Stromal cell of bone marrow (primary cell): ENCODE measurements at places on chromosomes 11 and 22.

DNA sequence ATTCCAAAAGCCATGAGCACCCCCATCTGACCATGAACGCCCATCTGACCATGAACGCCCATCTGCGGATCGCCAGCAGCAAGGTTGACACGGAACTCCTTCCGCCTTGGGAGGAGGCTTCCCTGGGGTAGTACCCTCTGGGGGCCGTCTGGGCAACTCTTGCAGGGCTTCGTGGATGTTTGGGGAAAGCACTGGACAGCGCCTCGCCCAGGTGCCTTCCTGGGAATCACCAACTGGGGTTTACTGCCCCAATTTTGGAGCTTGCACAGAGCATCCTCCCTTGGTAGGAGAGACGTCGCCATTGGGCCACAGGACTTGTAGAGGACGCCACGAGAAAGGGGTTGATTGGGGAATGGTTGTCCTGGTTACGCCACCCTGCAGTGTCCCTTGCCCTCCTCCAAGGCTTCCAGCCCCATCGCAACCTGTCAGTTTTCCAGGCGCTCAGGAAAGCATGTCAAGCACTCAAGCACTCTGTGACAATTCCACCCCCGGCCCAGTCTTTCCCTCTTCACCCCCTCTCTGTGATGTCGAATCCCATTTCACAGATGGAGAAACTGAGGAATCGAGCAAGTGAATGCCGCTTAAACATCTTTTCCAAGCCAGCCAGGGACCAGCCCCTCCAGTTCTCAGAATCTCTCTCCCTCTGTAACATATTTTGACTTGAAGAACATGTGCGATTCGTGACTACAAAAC lies 914 bp upstream of the PRDM11 start:
- peak; percentile 15 for DNase-seq

- no peak for DNase-seq
These were observed 38.3 kb upstream of the GNB1L start for GRCh38 chr22:19892925-19893324.

- DNase-seq = no peak
These were observed 25.2 kb downstream of the FLRT1 start for GRCh38 chr11:64060861-64061444.

- no peak for DNase-seq
These were observed 60.0 kb downstream of the DKK3 start for GRCh38 chr11:11948242-11948947.

GRCh38 chr11:76830639-76831327 lies 29.9 kb upstream of the ACER3 start:
- DNase-seq = peak; percentile 73

GRCh38 chr11:28684011-28684586 lies 575.9 kb downstream of the METTL15 start:
- no peak for DNase-seq

GRCh38 chr22:27727673-27728451 lies 73.7 kb downstream of the MN1 start:
- DNase-seq = no peak

- no peak for DNase-seq
These were observed 11.9 kb upstream of the MDK start for GRCh38 chr11:46369458-46370152.

- DNase-seq = no peak
These were observed 17.4 kb downstream of the LRFN4 start for GRCh38 chr11:66874232-66874631.

DNA sequence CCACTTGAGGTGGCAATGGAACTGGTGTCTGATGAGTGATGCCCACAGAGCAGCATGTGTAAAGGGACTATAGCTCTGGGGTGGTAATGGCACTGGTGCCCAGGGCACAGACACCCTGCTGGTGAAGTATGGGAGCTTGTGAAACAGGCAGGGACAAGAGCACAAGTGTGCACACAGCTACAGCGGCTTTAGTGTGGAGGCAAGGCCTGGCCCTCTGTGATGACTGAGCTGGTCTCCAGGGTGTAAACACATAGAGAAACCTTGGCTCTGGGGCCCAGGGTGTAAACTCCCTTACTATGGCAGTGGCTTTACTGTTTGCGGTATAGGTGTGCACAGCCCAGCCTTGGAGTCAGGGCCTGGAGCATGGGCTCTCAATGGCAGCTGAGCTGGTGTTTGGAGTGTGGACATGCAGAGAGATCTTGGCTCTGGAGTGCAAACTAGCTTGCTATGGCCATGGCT lies 46.3 kb downstream of the BIRC2 start:
- no peak for DNase-seq

GRCh38 chr11:76665921-76666351 lies 4.6 kb downstream of the LRRC32 start:
- DNase-seq = no peak

GRCh38 chr11:35250621-35251020 lies 111.7 kb downstream of the CD44 start:
- DNase-seq = no peak

- DNase-seq = no peak
These were observed 651.3 kb upstream of the KIRREL3 start for GRCh38 chr11:127651888-127652221.

DNA sequence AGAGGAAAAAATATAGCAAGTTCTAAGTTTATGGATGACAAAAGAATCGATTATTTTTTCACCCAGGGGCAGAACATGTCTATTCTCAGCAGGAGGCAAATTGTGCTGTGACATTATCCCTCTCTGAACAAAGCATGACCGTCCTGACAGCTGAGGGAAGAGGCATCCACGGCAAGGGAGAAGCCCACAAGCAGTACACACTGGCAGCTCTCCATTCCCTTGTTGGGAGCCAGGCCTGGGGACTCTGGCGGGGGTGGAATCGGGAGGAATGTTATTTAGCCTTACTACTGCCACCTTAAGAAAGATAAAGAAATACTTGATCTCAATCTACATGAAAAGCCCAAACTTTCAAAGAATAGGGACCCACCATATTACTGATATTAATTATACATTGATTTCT lies 3.4 kb downstream of the KIRREL3 start:
- DNase-seq = no peak

DNA sequence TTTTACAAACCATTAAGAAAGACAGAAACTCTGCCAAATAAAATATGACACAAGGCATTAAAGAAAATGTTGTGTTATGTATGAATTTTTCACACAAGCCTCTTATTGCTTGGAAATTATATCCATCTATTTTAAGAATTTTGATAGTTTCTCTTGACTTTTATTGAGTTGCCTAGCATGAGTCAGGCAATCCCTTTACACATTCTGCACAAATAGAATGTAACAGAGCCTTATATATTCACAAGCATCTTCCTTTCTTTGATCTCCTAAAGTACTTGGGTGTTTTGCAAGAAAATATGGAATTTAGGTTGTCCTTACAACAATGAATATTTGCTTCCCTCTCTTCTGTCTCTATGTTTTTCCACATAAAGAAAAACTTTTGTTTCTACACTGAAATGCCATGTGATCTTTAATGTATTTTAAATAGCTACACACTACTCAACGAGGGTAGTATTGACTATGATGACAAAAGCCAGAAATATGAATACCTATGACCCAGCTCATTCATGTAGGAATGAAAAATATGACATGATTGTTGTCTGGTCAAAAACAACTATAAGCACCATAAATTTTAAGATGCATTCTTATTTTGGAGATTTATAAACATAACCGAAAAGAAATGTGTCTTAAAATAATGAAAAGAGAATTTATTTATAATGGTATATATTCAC lies 398.8 kb downstream of the GUCY1A2 start:
- no peak for DNase-seq

DNA sequence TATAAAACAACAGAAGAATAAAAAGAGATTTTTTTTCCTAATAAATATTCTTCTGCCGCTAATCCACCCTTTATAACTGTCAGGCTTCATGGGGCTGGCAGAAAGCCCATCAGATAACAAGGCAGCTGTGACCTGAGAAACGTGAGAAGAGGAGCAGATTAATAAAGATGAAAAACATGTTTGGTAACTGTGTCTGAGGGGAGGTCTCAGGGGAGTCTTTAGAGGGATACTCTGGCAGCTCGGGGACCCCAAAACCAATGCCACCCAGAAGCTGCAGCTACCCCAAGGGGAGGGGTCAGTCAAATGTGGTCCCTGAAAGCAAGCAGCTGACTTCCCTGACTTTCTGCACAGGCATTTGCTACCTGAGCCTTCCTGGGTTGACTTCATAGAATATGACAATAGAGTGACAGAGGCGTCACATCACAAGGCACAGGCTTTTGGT lies 48.4 kb upstream of the POU2AF1 start:
- DNase-seq = no peak

GRCh38 chr11:125873881-125874555 lies 13.4 kb upstream of the HYLS1 start:
- no peak for DNase-seq

- DNase-seq = no peak
These were observed 17.2 kb upstream of the TAB1 start for GRCh38 chr22:39382410-39382809.

GRCh38 chr11:70802185-70802584 lies 403.9 kb downstream of the CTTN start:
- DNase-seq = no peak

GRCh38 chr11:91984033-91984584 lies 240.5 kb upstream of the FAT3 start:
- no peak for DNase-seq

DNA sequence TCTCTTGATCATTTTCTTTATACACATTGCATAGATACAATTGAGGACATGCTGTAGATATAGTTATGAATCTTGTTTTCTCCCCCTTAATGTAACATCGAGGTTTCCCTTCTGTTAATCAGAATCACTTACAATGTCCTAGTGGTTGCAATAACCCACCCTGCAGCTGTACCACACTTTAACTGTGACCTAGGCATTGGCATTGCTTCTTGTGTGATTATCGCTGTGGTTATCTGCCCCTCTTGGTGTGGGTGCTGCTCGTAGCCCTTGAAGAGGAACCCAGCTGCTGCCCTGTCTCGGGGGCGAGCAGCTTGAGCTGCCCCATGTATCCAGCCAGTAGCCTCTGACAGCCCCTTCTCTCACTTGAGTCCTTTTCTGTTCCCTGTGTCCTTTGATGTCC lies 1.5 kb downstream of the DGAT2 start:
- DNase-seq = no peak

- DNase-seq = no peak
These were observed 3.0 kb downstream of the ELMOD1 start for GRCh38 chr11:107593951-107594350.

DNA sequence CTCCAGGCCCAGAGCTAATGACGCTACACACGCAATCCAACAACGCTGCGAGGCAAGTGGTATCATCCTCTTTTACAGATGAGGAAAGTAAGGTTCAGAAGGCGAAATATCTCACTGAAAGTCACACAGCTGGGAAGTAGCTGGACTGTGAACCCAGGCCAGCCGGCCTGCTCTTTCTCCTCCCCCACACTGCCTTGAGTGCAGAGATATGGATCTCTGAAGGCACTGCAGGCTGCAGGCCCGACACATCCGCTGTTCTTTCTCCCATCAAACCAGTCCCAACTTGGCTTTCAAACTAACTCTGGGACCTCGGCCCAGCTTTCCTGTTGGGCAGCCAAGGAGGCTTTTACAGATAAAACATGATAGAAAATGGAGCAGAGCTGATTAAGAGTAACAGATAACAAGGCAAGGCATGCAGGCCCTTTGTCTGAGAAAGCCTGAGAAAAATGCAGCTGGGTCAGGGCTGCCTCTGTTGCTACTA lies 64.0 kb upstream of the PTPRJ start:
- no peak for DNase-seq

- DNase-seq = no peak
These were observed 192.0 kb downstream of the CWF19L2 start for GRCh38 chr11:107265591-107266121.

DNA sequence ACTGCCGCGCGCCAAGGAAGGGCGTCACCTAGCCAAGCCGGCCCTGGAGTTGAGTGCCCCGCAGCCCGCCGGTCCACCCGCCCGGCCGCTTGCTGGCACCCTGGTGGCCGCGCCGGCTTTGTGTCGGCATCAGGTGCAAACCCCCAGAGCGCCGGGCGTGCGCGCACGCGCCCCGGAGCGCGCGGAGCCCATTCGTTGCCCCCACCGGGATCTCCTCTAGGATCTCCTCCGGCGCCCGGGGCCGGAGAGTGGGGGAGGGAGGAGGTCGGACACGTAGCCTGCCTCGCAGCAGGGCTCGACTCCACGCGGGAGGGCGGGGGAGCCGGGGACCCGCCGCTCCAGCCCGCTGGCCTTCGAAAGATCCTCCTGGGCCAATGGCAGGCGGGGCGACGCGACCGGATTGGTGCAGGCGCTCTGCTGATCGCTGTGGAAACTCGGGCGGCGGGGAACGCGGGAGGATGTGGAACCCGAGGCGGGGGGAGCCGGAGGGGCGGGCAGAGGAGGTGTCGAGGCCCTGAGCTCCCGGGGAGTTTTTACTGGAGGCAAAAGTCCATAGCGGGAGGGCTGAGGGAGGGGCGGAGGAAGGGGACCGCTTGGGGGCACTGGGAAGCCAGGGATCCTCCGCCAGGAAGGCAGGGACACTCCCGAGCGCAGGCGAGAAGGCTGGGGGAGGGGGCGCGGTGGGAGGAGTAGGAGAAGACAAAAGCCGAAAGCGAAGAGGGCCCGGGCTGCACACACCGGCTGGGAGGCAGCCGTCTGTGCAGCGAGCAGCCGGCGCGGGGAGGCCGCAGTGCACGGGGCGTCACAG lies at the start of gene FADS2:
Gene FADS2, plus strand, starts transcription at position 730 of the 808 bp plus-strand sequence. CDS start 91 bp downstream, outside the sequence.
- DNase-seq = peak; percentile 71

- no peak for DNase-seq
These were observed 54.4 kb downstream of the SLC17A6 start for GRCh38 chr11:22392561-22392960.

- DNase-seq = no peak
These were observed 2.0 kb upstream of the C11orf42 start for GRCh38 chr11:6203327-6203726.

- DNase-seq = no peak
These were observed 642 bp upstream of the C11orf58 start for GRCh38 chr11:16737818-16738192.

GRCh38 chr22:47294222-47294532 lies 531.7 kb downstream of the TBC1D22A start:
- DNase-seq = peak; percentile 32

DNA sequence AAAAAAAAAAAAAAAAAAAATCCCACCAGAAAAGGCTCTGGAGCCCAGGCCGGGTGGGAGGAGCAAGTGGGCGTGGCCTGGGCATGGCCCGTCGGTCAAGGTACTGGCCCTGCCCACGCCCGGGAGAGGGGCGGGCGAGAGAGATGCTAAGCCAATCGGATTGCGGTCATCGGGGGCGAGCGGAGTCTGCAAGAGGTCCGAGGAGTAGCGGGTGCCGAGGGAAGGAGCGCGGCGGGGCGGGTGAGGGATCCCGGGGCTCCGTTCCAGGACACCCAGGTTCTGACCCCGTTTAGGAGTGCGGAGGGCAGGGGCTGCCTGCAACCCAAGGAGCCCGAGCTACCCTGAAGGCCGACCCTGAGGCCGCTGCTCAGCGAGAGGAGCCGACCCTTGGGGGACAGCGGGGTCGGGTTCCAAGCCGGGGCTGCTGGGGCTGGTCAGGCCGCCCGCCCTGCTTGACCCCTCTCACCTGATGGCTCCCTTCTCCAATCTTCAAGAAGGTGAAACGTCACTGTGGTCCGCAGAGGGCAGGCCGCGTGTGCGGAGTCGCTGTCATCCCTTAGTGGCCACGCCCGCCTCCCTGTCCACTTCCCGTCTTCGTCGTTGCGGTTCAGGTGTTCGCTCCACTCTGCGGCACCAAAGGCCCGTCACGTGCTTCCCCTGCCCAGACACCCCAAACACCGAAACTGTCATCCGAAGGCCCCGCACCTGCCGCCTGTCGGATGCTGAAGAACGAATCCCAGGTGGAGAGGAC lies 11.1 kb upstream of the TAB1 start:
- DNase-seq = peak; percentile 30

- peak; percentile 6 for DNase-seq
These were observed 96.8 kb downstream of the ATM start for GRCh38 chr11:108319541-108320145.
